Stimulated activated CD4-positive, alpha-beta T cell treated with anti-CD3 and anti-CD28 coated beads, TNF-alpha, amount 100 ng/mL, for 48 hours (primary cell): ENCODE measurements at places on chromosomes 6 and 20.

DNA sequence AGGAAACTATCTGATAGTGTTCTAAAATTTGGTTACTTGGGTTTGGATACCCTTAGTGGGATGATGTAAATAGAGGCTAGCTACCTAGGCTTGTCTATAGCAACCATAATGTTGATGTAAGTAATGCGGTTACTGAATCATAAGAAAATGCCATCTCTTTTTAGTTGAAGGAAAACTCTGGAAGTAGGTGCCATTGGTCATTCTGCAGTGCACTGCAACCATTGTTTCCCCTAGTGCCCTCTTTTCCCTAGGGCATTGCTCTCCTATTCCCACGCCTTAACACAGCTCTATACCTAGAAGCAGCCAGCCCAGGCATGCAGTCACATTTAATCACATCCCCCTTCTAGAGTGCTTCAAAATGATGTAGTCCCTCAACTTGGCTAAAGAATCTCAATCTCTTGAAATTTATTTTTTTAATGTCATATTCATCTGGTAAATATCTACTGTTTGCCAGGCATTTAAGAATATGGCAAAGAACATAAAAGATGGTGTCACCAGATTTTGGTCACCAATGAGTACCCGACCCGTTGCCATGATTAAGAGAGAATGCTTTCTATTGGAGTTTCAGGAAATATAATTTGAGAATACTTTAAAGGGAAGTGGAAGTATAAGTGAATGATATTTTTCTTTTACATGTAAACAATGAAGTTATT lies 10.4 kb downstream of the LOC128125822 start:
- no peak for DNase-seq

DNA sequence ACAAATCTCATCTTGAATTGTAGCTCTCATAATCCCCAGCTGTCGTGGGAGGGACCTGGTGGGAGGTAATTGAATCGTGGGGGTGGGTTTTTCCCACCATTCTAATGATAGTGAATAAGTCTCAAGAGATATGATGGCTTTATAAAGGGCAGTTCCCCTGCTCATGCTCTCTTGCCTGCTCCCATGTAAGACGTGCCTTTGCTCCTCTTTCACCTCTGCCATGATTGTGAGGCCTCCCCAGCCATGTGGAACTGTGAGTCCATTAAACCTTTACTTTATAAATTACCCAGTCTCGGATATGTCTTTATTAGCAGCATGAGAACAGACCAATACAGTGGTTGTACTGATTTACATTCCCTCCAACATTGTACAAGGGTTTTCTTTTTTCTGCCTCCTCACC lies 69.7 kb downstream of the SUN5 start:
- no peak for DNase-seq

GRCh38 chr6:53300656-53301551 lies 47.8 kb downstream of the ELOVL5 start:
- no peak for DNase-seq

DNA sequence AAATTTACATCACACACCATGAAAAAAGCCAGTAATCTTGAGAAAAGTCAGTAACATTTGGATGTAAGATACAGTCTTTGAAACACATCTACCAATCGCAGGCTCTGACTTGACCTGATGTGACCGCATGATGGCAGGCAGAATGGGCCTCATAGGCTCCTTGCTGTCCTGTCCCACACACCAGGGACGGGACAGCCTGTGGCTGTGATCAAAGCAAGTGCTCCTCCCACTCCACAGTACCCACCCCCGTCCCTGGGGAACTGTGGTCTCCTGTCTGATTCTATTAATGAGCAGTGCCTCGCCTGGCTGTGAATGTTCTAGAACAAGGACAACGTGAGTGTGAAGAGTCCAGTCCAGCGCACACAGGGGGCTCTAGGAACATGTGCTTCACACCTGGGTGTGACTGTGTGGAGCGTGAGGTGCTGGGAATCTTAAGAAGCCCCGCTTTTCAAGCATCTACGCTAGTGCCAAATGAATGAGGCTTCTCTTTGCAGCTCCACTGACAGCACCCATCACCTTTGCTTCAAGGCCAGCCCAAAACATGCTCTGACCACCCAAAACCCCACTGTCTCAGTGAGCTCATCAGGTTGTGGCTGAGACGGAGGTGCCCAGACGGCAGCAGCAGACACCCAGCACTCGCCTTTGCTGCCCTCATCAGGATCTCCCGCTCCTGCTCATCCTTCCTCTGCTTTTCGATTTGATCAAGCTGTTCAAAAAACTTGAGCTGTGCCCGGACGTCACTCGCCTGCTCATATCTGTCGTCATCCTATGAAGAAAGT lies 67.1 kb downstream of the TAF4 start:
- DNase-seq, result no peak

DNA sequence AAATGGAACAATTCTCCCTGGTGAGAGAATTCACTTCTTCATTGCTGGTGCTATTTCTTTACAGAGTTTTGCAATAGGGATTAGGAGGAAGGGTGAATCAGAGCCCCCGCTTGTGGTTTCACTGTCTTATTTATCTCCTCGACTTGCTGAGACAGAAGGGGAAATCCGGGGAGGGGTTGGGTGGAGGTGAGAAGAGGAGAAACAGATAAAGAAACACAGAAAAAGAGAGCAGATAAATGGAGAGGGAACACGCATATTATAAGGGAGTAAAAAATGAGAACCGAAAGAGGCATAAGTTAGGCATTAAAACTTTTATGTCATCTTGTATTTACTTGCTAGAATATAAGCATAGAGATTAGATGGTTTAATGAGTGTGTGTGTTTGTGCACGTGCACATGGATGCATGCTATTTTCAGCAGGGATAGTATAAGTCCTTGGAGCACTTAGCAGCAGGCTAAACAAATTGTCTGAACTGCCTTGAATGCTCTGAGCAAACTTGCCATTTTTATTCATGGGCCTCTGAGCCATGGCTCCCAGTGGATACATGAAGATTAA lies 105.0 kb downstream of the OLIG3 start:
- DNase-seq, result peak; percentile 56

DNA sequence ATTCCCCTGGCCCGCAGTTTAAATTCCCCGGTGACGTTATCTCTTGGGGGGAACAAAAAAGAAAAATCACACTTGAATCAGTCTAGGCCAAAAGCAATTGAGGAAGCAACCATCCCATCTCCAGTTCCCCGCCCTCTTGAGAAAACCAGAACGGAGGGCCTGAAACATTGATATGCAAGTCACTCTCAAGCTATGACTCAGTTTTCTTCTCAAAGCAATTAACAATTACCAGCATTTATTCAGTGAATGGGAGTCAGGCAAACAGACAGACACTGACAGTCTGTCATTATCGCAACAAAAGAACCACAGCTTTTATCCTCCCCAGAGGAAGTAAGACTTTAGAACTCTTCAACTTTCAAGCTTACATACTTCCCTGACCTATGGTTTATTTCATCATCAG lies 100.9 kb downstream of the OPRM1 start:
- no peak for DNase-seq

DNA sequence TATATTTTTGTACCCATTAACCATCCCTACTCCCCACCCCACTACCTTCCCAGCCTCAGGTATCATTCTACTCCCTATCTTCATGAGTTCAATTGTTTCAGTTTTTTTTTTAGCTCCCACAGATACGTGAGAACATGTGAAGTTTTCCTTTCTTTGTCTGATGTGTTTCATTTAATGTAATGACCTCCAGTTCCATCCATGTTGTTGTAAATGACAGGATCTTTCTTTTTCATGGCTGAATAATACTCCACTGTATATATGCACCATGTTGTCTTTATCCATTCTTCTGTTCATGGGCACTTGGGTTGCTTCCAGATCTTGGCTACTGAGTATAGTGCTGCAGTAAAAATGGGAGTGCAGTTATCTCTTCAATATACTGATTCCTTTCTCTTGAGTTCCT lies 63.5 kb downstream of the MYO6 start:
- no peak for DNase-seq

DNA sequence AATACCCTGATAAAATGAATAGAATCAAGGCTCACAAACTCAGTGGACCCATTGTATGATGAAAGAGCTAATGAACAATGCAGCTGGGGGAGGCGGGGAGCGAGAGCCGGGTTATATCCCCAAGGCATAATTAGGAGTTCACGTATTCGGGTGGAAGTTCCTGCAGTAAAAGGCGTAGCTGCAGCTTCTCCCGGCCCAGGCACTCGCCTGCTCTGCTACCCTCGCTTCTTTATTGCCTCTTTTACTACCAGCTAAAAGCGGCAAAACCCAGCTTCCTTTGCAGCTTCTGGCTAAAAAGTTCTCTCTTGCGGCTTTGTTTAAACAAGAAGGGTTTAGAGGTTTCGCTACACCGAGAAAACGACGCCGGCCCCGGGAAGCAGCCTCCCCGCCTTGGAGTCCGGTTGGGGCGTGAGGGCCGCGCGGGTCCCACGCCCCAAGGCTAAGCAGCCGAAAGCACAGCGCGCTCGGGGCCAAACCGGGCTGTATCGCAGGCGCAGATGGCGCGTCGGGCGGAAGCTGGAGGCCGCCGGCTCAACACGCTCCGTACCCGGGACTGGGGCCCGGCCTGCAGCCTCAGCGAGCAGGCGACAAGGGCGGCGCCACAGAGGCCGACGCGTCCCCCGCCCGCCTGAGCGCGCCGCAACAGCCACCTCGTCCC lies 1.6 kb downstream of the ZBTB2 start:
- no peak for DNase-seq

DNA sequence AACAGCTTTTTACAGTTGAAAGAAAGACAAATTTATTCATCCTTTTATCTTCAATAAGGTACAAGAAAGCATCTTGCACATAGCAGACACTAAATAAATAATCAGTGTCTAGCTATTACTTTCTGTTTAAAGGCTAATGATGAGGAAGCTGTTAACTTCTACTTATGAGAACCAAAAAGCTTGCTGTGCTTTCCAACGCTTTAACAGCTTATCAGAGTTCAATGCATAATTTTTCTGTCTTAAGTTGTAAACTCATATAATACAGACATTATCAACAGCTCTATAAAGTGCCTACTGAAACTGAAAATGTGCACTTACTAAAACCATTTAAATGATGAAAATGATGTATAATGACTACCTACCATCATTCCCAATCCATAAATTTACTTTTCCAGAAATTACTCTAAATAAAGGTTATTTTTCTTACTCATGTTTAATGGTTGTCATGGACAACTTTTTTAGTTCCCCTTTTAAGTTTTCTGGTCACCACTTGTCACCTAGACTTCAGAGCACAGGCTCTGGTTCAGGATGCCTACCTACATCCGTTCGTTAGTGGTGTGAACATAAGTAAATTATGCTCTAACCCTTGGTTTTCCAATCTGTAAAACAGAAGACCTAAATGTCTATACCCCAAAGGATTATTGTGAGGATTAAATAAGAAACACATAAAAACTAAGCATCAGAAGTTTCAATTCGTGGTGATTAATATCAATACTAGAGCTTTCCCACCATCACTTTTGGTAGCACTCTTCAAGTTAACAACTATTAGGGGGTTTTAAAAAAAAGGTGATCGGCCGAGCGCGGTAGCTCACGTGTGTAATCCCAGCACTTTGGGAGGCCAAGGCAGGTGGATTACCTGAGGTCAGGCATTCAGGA lies 8.0 kb downstream of the PNISR start:
- no peak for DNase-seq

DNA sequence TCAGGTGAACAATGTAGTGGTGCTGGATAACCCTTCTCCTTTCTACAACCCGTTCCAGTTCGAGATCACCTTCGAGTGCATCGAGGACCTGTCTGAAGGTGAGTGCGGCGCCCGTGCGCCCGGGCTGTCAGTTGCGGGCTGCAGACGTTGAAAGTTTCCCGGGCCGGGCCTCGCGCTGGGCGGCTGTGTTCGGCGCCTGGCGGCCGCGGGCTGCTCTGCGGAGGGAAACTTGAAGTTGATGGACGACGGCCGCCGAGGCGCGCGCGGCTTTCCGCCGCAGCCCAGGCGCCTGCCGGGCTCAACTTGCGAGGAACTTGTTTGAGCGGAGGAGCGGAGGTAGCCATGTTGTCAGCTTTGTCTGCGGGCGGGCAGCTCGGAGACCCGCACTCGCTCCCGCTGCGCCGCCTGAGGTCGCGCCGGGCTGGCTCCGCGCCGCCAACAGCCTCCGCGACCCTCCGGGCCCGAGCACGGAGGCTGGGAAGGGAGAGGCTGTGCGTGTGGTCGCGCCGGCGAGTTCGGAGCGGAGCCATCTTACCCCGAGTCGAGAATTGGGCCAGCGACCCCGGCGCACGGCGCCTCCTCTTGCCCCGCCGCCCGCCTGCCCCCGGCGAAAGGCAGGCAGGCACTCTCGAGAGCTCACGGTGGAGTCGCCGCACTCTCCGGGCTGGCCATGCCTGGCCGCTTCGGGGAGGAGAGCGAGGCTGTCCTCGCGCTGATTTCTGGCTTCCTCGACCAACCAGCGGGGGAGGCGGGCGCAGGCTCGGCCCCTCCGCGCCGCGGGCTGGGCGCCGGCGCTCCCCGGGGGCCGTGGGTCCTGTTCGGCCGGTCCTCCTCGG lies 691 bp downstream of the ASF1A start:
- peak; percentile 31 for DNase-seq
